Adipocyte (in vitro differentiated cells): ENCODE measurements at places on chromosomes 11 and 22.

DNA sequence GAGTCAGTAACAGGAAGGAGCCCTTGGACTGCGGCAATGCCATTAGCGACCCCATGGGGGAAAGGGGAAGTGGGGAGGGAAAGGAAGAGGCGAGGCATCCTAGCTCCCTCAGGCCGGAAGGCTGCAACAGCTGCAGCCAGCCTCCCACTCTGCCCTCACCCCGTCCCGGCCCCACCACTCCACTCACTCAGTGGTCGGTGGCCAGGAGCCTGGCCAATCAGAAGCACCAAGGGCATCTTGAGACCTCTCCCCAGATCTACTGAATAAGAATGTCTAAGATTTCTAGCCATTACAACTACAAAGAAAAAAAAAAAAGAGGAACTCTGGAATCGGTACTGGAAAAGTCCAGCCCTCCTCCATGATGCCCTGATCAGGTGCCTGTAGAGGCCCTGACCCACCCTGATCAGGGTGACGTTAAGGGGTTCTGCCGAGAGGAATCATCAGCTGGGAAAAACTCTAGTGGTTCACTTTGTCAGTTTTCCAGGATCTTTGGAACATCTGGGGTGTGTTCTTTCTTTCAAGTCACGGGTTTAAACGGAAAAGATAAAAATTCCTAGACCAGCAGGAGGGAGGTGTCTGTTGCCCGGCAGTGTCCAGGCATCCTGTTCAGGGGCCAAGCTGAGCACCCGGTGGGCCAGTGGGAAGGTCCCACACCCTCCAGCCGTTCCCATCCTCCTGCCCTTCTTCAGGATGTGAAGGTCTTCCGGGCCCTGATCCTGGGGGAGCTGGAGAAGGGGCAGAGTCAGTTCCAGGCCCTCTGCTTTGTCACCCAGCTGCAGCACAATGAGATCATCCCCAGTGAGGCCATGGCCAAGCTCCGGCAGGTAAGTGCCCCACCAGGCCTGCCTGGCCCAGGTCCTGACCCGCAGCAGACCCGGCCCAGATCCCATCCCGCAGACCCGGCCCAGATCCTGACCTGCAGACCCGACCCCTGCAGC is 14.4 kb downstream of the OAF start:
- DNase-seq, result no peak

- DNase-seq, result peak; percentile 78
Measured at GRCh38 chr22:27107824-27108223, 450.4 kb downstream of the MIAT start.

DNA sequence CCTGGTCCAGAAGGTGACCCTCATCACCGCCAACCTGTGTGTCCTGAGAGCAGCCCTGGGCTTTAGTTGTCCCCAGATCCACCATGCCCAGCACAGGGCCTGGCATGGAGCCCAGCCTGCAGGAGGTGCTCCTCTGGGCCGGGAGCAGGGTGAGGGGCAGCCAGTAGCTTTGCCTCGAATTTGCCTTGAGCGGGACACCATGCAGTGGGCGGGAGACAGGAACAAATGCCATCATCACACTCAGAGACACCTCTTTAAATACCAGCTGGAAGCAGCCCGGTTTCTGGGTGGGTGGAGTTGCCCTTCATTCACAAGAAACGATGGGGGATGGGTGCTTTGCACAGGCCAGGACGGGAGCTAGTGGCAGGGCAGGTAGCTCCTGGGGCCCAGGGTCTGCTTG is 19.3 kb downstream of the FLRT1 start:
- DNase-seq, result no peak

GRCh38 chr22:24177456-24177855 is 3.8 kb upstream of the SUSD2 start:
- DNase-seq, result no peak

DNA sequence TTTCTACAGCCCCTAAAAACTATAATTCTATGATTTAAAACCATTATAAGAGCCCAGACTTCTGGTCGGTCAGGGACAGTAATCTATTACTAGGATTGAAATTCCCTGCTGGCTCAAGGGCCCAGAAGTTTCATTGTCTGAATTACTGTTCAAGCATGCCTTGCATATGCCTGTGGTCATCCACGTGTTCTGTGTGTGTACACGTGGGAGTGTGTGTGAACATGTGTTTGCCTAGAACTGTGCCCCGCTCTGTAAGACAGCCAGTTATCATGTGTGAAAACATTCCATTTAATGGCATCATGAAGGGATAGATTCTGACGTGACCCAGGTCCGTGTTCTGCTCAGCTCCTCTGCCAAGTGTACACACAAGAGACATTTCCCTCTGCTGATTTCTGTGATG is 189.3 kb upstream of the NECTIN1 start:
- DNase-seq, result no peak

DNA sequence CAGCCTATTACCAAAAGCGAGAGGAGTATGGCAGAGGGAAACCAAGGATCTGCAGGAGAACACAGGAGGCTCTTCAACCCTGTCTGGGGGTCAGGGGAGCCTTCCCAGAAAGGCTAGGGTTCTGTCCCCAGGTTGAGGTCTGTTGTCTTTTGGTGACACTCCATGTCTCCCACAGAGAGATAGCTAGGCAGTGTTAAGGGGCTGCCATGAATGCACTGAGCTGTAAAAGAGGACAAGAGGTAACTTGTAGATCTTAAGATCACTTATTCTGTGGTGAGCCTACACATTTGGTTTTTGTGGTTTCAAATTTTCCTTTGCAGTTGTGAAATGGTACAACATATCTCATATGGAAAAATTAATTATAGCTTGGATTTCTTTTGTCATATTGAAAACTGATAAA is 6.0 kb upstream of the ACER3 start:
- no peak for DNase-seq

- no peak for DNase-seq
Measured at GRCh38 chr22:40426594-40427333, 56.4 kb downstream of the SGSM3 start.
